ENCODE measurements at places on chromosomes 3 and 15.

DNA sequence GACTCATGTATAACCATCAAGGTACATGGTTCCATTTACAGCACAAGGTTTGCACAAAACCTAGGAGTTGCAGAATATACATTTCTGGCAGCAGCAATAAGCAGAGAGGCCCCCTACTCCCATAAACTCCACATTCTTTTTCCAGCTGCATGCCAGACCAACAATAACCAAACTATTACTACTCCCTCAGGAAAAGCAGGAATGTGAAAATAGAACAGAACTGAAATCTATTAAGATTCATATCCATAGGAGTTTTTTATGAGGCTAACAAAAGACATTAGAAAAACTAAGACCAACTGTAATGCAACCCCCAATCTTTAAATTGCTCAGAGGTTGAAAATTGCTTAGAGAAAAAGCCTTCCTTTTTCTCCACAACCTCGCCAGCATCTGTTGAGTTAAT, 27.6 kb upstream of the TOP2B start:
- no peak for DNase-seq

GRCh38 chr15:33119273-33119672, 75.2 kb downstream of the FMN1 start:
- DNase-seq, result no peak

DNA sequence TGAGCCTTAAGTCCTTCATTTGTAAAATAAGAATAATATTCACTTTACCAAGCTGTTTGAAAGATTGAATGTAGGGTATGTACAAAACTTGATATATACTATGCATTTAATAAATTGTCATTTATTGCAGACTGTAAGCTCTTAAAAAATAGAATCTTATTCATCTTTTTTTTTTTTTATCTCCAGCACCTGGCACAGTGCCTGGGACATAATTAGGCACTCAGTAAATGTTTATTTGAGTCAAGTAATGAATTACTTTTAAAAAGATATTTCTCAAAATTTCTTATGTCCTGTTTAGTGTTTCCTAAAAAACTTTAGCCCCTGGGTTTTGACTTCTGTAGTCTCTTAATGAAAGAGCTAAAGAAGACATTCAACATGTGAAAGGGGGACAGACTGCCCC, 71.7 kb downstream of the TOP2B start:
- no peak for DNase-seq

- DNase-seq, result no peak
These were observed 45.1 kb downstream of the PTPN23 start for GRCh38 chr3:47425959-47426358.

- DNase-seq, result no peak
These were observed 190.4 kb downstream of the MEGF11 start for GRCh38 chr15:66063147-66063546.

DNA sequence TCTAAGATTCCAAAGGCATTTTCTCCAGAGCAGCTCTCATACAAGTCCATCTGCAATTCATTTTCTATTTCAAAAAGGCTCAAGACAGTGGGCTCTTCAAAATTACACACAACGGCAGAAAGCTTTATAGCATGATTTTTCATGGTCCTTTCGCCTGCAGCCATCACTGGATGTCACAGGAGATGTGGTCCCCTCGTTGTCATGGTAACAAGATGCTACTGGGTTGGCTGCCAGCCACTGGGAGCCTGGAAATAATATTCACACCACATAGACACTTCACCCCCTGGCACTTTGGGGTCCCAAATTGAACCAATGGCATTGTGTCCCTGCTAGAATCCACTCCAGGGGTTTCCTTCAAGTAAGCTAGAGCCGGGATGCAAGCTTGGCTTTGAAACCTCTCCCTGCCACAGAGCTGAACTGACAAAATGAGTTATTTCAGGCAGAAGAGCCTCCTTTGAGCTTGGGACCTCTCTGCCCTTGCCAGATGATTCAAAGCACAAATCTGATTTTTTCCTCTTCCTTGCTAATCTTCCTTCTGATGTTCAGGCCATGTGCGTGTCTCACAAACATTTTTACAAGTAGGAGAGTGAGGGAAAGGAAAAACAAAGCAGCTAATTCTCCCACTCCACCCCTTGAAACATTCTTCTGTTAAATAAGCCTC, 512.6 kb upstream of the ADAMTS9 start:
- no peak for DNase-seq

DNA sequence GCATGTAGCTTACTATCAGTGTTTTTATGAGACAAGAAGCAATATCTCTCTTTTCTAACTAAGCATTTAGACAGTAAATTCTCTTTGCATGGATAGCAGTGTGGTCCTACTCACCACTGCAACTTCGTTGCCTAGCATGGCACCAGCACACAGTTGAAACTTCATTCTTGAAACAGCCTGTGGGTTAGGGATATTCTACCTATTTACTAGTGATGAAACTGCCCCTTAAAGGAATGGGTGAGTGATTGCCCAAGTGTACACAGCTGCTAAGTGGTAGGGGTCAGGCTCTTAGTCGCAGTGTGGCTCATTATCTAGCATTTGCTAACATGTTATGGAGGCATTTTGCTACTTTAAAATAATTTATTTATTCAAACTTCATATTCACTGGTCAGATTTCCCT, 78.4 kb downstream of the CHL1 start:
- DNase-seq, result no peak

DNA sequence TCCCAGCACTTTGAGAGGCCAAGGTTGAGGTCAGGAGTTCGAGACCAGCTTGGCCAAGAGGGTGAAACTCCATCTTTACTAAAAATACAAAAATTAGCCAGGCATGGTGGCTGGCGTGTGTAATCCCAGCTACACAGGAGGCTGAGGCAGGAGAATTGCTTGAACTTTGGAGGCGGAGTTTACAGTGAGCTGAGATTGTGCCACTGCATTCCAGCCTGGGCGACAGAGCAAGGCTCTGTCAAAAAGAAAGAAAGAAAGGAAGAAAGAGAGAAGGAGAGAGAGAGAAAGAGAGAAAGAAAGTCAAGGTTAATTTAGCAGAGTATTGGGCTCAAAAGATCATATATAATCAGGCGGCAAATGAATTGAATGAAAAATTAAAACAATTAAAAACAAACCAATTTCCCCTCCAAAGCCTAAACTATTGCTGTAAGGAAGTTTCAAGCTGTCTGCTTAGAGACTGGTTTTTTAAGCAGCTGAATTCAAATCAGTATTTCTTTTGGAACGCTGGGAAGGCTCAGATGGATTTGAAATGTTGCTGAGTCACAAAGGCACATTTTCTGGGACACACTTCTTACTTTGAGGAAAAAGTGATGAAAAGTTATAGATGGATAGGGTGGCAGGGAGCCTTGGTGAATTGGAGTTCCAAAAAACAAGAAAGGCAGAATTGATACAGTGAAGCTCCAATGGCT, 81.3 kb upstream of the BHLHE40 start:
- DNase-seq, result no peak

DNA sequence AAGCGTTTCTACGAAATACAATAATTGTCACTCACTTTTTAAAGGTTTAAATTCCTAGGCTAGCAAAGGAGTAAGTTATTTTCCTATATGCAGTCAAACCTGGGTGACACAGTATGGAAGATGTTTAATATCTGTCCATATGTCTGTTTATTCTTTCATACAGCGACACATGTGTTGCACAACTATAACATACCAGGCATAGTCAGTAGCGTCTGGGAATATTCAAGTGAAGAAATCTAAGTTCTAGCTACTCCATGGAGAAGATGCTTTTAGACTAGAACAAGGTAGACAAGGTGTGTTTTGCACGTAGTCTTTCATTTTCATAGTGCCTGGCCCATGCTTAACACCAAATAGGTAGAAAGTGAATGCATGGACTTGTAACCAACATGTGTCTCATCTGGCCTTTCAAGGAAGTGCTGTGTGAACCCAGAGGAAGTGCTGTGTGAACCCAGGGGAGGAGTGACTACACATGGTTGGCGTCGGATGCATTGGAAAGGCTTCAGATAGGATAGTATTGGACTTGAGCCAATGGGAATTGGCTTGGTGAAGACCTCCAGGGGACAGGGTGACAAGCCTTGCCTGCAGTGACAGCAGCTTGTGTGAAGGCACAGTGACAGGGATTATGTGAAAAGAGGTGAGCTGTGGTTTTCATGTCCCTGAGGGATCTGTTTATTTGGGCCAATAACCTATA, 267.0 kb downstream of the PTPRG start:
- DNase-seq, result no peak

- DNase-seq, result no peak
These were observed 2.7 kb upstream of the WNT5A start for GRCh38 chr3:55489798-55490132.

DNA sequence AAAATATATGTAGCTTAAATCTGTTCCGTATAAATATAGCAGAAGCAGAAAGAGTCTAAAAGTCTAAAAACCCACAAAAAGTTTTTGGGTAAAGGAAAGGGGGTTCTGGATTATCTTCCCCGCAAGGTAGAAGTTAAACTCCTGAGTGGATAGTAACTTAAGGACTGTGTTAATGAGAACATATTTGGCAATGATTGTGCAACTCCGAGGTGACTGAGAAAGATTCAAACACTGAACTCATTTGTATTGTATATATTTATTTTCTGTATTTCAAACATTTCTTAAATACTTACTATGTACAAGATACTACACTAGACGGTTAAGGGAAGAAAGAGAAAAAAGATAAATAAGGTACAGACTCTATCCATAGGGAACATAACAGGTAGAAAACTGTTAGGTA, 72.7 kb upstream of the PPIB start:
- DNase-seq, result no peak

DNA sequence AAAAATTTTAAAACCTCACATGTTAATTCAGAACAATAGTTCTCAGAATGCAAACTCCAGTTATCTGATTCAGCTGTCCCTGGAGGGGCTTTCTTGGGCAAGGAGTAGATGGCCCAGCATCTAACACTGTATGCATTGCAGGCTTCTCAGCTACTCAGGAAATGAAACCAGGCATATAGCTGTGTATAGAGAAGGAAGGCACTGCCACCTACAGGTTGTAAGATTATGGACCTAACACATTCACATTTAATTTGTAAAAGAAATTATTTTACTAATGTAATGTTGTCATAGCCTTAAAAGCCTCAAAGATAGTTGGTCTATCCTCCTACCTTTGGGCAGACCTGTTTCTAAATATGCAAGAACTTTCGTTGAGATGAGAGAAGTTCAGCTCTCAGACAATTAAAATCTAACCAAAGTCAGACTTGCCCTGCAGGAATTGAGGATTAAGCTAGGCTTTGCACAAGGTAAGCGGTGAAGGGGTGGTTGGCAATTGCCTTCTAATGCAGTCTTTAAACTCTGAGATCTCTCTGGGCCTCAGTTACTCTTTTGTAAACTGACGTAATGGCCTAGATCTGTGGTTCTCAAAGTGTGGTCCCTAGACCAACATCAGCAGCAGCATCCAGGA, 132.8 kb upstream of the SLC24A5 start:
- peak; percentile 11 for DNase-seq

DNA sequence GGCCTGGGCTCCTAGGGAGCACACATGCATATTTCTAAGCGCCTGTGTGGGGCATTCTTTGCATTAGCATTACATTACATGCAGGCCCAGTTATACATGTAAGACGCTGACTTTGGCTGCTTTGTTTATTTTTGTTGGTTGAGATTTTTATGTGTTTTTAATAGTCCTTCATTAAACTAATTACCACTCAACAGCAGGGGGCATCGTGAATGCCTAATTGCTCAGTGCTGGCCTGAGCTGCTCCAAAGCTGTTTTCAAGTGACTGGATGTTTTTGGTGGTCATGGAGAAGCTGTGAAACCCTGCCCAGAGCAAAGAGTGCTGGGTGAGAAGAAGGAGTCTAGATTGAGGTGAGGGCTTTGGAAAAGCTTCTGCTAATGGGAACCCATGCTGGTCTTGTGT, 41.5 kb downstream of the GPD1L start:
- no peak for DNase-seq

DNA sequence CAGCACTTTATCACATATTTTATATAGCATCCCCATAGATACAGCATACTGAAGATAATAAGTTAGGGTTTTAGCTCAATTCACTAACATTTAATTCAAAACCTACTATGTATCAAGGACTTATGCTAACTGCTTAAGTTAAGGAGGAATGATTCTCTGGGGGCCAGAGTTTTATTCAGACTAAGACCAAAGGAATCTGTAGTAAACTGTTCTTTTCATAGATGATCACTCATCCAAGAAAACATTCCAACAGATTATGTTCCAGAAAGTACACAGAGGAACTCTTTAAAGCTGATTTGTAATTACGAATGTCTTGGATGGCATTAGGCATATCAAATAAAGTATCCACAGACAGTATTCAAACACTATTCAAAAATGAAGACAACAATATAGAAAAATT, 226.4 kb downstream of the SCAPER start:
- no peak for DNase-seq

- DNase-seq, result no peak
These were observed 22.9 kb downstream of the IL5RA start for GRCh38 chr3:3087279-3087678.

GRCh38 chr3:14324224-14324944, 78.0 kb upstream of the SLC6A6 start:
- DNase-seq, result no peak

DNA sequence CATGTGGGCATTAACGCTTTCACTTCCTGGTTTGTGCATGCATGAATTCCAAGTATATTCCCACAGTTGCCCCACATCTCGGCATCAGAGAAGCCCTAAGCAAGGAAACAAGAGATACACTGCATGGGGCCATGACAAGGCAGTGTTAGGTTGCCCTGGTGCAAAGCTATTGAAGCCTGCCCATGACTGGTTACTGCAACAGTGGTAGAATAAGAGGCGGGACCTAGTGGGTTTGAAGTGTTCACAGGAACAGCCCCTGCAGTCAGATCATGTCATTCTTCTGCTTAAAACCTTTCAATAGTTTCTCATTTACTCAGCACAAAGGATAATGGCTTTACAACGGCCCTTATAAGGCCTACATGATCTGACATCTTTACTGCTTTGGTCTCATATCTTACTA, 80.9 kb upstream of the TOPAZ1 start:
- no peak for DNase-seq

- DNase-seq, result peak; percentile 99
These were observed 39.7 kb downstream of the ESYT3 start for GRCh38 chr3:138474163-138474562.

DNA sequence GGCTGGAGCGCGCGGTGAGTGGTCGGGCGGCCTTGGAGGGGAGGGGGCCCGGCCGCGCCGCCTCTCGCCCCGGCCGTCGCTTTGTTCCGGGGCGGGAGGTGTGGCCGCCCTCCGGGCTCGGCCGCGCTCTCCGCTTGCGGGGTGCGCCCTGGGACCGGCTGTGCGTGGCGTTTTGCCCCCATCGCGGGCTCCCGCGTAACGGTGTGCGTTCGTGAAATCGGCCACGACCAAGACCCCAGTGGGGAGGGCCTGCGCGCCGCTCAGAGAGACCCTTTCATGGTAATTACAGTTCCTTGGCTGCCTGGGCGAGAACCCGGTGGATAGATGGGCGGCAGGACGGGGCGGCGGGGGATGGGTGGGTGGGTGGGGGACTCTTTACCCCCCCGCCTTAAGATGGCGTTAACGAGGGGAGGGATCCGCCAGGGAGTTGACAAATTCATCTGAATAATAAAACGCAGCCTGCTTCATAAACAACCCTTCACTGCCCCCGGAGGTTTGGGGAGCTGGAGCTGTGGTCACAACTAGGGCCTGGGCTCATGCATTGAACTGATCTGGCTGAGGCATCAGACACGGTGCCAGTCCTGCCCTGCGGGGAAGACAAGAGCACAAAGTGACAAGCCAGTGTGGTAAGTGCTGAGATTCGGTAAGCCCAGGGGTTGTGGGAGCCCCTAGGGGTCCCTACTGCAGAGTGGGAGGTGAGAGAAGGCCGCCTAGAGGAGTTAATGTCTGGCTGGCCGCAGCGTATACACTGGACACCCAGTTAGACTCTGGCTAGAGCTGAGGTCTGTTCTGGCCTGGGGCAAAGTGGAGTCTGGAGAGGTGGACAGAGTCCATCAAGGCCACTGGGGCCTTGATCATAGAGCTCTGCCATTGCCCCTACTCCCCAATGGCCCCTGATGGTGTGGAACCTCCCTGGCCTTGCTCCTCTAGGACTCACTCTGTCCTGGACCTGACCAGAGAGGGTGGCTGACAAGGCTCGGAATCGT, 668 bp downstream of the MRAS start:
- DNase-seq, result no peak
